ENCODE measurements at places on chromosomes 1 and 21.
A peak's percentile ranks its signal among the peaks of the same experiment; 100 is the strongest.

DNA sequence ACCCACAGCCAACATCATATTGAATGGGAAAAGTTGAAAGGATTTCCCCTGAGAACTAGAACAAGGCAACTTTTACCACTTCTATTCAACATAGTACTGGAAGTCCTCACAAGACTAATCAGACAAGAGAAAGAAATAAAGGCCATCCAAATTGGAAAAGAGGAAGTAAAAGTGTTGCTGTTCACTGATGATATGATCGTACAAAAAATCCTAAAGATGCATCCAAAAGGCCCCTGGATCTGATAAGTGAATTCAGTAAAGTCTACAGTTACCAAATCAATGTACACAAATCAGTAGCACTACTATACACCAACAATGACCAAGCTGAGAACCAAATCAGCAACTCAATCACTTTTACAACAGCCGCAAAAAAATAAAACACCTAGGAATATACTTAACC, 28.3 kb downstream of the RAB3GAP2 start:
- DNase-seq: no peak

DNA sequence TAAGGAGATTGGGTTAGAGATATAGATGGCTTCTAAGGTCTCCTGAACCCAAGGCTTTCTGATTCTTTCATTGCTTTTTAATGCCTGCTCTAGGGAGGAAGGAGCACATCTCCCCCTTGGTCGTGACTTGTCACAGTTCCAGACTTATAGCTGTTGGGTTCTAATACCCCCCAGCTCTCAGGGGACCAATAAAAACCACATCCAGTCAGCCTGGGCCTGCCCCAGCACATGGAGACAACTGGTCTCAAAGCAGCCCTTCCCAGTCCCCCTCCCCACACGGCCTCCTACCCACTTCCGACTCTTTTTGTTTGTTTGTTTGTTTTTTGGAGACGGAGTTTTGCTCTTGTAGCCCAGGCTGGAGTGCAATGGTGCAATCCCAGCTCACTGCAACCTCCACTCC, 23.3 kb downstream of the QSOX1 start:
- DNase-seq: no peak

DNA sequence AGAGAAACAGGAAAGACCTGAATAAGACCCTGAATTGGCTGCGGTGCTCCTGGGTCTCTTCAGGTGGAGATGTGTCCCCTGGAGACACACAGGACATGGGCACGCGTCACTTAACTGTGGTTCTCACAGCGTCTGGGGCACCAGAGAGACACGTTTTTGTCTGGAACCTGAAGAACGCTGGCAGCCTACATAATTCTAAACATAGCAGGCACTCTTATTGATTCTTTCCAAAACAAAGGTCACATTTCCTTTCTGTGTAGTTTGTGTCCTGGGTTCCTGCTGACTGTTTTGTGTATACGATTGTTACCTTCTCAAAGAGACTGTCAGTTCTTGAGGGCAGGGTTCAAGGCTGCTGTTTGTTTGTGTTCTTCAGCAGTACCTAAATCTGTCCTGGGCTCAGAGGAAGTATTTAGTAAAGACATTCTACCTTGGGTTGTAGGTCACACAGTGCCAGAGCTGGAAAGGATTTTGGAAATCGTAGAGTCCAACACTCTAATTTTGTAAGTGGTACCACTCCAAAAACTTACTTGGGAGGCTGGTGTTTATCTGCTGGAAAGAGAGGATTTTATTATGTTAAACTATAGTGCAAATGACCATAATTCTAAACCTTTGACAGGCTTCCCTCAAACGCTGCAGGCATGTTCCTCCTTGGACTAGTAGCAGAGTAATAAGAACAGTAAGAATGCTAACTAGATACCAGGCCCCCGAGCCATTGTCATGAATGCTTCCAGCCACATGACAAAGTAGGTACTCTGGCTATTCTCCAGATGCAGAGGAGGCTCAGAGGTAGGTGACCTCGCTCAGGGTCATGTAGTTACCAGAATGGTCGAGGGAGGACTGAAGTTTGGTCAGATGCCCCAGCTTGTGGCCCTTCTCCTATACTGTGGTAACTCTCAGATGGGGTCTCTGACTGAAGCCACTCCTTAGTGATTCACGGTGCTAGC, 164.3 kb downstream of the DHRS3 start:
- no peak for DNase-seq

- peak; percentile 52 for DNase-seq
Measured at GRCh38 chr1:24704411-24705259, 40.6 kb upstream of the CLIC4 start.

GRCh38 chr1:27980216-27980845, 20.6 kb downstream of the XKR8 start:
- DNase-seq: no peak

- no peak for DNase-seq
Measured at GRCh38 chr1:232655746-232656085, 25.8 kb upstream of the SIPA1L2 start.

GRCh38 chr1:119829625-119830024, 18.4 kb upstream of the REG4 start:
- peak; percentile 2 for DNase-seq

GRCh38 chr1:93784538-93784937, 94.5 kb downstream of the DNTTIP2 start:
- no peak for DNase-seq

DNA sequence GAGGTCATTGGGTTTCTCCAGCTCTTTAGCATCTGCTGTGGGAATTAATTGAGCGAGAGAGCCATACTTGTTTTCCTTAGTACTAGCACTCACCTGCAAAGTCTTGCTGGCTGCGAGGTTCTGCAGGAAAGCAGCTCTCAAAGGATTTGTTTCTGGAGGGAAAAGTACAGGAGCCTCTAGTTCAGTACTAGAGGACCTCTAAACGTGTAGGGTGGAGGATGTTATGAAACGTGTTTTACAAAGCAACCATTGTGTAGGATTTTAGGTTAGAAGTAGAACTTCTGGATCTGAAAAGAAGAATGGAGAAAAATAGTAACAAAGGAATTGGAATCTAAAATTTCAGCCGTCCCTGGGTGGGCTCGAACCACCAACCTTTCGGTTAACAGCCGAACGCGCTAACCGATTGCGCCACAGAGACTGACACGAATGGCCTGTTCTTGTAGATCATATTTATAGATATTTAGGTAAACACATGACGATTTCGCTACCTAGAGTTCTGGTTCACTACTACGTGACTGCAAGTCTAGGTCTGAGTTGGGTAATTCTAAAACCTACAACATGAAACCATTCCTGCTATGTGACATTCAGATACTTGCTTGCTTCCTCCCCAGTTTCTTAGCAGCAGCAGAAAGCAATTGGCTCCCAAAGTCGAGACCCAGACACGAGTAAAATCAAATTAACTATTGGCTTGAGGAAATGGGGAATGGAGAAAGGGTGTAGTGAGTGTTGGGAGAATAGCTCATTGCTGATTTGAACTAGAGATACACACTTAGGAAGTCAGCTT, 60.2 kb upstream of the CFAP126 start:
- no peak for DNase-seq

- no peak for DNase-seq
Measured at GRCh38 chr1:94634977-94635416, 93.4 kb upstream of the F3 start.

DNA sequence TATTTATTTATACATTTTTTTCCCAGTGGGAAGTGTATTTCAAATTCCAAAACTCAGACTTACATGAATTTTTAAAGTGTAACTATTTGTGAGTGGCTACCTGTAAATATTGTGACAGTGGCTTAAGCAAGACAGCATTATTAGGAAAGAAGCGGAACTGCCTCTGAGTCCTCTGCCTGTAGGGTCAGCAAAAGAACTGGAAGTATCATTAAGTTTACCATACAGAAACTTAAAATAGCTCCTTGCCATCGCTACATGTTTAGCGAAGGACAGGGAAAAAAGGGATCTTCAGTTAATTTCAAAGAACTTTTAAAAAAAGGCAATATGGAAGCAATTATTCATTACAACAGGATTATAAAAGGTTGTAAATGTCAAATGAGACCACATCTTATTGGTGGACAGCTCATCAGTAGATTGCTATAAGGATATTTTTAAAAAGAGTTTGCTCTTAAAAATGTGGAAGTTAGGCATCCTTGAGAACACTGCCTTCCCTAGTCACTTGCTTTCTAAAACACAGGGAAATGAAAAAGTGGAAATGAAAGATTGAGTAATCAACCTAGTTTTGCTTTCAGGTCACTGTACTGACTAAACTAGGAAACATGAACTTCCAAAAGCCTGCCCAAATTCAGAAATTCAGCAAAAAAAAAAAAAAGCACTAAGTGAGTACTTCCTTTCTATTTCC, 39.2 kb downstream of the NSL1 start:
- DNase-seq: no peak

GRCh38 chr1:18703041-18703621, 72.5 kb downstream of the PAX7 start:
- no peak for DNase-seq

GRCh38 chr1:64493831-64494230, 23.9 kb downstream of the CACHD1 start:
- DNase-seq: no peak

- DNase-seq: no peak
Measured at GRCh38 chr21:35375115-35375514, 326.0 kb upstream of the RUNX1 start.

GRCh38 chr1:180156201-180156600, 1.5 kb downstream of the QSOX1 start:
- DNase-seq: no peak

DNA sequence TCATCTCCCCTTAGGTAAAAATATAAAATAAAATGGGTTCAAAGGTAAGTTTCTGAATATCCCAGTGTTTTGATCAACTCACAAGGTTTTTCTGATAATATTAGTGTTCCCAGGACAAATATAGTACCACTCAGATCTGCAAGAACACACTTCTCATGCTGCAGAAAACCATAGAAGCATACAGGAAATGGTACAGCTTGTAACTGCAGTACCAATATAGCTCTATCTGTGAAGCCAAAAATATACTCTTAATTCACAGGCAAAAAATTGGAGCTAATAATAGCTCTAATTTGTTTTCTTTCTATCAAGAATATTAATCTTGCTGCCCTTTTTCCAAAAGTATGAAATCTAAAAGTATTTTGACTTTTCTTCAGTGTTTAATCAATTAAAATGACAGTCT, 13.2 kb downstream of the VPS45 start:
- DNase-seq: no peak

DNA sequence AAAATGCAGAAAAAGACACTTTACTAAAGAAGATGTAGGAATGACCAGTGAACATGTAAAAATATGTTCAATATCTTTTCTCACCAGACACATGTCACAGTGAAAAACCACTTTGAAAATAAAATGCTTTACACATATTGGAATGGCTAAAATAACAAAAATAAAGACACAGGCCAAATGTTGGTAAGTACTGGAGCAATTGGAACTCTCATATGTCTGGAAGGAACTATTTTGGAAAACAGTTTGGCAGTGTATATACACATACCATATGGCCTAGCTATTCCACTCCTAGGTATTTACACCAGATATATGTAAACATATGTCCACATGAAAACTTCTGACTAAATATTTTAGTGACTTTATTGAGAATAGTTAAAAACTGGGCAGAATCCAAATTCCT, 927.2 kb downstream of the BRINP3 start:
- DNase-seq: no peak

- no peak for DNase-seq
Measured at GRCh38 chr1:159212596-159212995, 7.9 kb downstream of the ACKR1 start.

DNA sequence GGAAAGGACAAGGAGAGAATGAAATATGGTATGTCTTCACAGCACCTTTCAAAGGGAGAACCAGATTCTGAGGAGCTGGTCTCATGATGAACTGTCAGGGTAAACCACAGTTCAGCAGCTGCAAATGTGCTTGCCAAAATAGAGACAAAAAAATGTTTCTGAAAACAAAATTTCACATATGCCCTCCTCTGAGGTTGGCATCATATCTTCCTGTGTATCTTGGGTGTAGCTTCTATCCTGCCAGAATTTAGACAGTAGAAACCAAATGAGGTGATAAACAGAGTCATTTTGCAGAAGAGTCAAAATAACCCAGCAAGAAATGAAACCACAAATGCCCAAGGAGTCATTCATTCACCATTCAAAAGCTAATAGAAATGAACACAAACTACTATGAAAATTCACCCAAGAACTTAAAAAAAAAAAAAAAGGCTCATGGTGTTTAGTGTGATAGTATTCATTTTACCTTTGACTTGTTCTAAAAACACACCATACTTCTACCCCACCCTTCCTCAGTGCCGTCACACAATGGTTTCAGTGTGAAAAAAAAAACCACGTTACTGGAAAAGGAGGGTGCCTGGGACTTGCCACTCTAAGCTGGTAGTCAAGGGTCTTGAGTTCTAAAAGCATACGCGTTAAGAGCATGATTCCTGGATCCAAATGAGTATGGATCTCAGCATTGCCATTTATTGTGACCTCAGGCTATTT, 18.5 kb downstream of the SELL start:
- no peak for DNase-seq
